Activated CD8-positive, alpha-beta memory T cell treated with anti-CD3 and anti-CD28 coated beads, Interleukin-2, amount 50 U/mL, for 48 hours (primary cell): ENCODE measurements at places on chromosomes 16 and 17.
A peak's percentile ranks its signal among the peaks of the same experiment; 100 is the strongest.

- no peak for DNase-seq
Measured at GRCh38 chr17:57528058-57528451, 217.0 kb downstream of the CCDC182 start.

DNA sequence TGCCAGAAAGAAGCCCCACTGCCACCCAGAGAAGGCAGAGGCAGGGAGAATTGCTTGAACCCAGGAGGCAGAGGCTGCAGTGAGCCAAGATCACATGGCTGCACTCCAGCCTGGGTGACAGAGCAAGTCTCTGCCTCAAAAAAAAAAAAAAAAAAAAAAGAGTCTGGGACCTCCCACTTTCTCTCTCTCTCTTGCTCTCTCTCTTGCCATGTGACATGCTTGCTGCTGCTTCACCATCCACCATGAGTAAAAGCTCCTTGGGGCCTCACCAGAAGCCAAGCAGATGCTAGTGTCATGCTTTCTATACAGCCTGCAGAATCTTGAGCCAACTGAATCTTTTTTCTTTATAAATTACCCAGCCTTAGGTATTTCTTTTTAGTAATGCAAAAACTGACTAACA lies 21.5 kb upstream of the SRSF1 start:
- no peak for DNase-seq

DNA sequence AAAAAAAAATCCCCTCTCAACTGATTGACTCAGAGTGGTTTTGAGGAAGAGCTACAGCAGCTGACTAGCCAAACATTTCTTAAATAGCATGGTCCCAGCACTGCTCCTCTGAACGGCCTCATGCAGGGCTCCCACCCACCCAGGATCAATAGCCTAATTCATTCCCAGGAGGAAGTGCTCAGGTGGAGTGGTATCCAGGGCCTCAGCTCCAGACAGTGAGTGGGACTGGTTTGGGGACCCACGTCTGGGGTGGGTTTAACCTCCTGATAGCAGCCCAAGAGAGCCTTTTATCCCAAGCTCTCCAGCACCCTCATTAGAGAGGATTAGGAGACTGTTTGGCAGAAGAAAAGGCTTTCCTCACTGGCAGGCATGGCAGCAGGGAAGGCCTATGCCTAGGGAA lies 68.5 kb upstream of the CDH5 start:
- DNase-seq = peak; percentile 8

- no peak for DNase-seq
Measured at GRCh38 chr17:45108595-45109521, 23.5 kb downstream of the PLCD3 start.

DNA sequence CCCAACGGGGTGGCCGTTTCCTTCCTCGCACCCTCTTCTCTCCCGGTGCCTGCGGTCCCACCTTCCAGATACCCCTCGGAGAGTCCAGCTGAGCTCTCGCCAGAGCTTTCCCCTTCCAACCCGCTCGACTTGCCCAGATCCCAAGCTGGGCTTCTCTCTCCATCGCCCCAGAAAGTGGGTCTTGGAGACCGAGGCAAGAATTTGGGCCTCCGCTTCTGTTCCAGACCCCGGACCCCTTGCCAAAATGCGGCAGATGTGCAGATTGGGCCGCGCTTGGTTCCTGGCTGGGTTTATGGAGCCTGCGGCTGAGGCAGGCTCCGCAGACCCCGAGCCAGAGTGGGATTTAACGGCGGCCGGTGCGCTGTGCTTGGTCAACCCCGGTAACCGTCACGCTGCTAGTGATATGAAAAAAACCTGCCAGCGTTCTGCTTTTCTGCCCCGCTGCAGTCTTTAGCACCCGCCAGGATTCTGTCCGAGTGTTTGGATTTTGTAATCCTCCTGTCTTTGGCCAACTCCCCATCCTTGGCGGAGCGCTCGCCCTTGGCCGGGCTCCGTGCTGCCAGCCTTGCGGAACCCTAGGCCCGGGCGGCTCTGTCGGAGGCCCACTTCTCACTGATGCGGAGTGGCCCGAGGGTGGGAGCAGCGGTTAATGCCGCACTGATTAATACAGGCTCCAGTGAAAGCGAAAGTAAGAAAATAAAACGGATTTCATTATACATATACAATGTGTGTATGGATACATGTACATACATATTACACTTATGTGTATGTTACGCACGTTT lies 754 bp upstream of the SLFN11 start:
- DNase-seq = peak; percentile 80

DNA sequence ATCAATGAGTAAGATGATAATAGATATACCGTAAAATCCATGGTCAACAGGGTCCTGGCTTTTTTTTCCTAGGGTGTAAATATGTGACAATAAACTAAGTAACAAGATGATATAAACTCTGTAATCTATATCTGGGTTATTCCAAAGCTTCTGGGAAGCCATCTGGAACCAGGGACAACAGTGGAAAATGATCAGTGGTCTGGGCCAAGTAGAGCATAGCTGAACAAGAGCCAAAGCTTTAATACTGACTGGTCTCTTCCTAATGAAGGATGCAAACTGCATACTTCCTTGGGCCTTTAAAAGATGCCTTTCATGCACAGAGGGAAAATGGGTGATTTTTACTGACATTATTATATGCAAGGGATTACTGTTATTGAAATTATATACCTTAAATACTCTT lies 8.9 kb downstream of the CA10 start:
- DNase-seq = no peak

DNA sequence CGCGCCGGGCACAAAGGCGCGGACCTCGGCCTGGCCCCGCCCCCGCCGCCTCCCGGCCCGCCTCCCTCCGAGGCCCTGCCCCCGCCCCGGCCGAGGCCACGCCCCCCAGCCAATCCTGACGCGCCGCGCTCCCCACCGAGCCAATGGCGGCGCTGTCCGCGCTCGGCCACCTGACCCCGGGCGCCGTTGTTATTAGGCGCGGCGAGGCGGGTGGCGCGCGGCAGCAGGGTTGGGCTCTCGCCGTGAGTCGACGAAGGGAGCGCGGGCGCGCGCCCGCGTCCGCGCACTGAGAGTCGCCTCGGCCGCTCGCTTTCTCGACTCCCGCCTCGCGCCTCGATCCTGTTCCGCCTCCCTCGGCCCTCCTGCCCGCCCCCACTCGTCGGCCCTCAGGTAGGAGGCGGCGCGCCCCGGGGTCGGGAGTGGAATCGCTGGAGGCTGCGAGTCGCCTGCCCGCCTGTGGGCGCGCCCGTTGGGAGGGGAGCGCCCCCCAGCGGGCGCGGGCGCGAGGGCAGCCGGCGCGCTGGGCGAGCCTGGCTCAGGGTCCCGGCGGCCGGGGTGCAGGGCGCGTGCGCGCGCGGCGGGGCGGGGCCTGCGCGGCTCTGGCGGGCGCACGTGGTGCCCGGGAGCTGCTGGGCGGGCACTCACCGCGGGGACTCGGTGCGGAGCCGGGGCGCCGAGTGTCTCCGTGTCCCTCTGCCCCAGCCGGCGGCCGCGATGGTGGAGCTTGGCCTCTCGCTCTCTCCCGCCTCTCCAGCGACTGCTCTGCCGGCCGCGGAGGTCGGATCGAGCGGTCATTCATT lies 405 bp upstream of the CBLN1 start:
- peak; percentile 89 for DNase-seq
